ENCODE measurements at places on chromosomes 2 and 18.

DNA sequence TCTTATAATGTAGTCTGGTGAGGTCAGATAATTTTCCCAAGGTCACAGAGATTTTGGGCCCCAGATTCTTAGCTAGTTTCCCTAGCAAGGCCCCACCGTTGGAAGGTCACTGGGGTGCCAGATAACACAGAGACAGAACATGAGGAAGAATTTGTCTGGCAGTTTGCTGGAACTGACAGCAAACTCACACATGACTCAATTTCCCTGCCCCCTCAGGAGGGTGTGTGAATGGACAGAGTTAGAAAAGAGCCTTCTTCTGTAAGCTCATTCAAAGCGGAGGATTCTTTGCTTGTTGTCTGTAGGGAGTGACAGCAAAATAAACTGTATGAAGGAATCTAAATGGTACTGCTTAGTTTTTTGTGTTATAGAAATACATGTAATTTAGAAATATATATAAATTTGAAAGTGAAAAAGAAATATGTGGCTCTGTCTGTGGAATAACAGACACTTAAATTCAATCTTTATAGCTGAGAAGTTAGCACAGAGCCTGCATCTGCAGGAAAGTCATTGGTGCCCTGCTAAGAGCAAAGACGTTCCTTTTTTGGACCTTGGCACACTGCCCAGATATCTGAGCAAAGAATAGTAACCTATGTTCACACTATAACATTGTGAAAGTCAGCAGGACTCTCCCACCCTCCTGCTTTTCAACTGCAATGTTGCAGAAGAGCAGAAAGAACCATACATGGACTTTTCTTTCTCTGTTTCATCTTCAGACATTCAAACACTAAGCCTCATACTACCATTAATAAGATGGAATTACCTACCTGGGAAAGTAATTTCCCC lies 2.1 kb downstream of the MDH1 start:
- no peak for DNase-seq

- DNase-seq, result no peak
Observed at GRCh38 chr18:66325251-66325650, 278.6 kb downstream of the CDH19 start.

DNA sequence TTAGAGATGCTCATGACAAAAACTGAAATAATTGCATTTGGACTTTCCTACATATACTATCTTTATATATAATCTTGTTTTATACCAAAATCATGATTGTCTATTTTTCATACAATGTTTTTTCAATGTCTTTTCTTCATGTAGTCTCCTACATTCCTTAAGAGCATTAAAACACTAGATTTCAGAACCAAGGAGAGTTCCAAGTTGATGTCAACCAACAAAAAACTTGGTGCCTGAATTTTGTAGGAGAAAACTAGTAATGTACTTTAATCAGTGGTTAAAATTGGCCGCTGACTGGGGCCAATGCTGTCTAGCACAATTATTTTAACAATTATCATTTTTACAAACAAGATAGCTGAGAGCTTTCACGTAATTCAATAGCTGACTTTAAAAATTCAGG lies 678.8 kb downstream of the DCC start:
- no peak for DNase-seq

DNA sequence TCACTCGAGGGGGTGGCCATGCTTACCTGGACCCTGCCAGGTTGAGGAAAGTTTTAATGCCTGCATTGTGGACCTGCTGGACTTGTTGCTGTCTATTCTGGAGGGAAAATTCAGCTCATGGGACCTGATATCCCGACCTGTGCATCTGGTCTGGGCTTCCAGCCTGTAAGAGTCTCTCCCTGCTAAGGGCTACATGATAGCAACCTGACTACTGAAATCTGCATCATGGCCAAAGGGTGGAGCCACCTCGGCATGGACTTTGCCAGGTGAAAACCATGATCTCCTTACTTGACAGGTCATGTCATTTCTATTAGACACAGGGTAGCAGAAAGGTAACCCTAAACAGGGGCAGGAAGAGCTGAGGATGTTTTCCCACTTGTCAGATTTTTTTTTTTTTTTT lies 12.9 kb upstream of the SLC66A3 start:
- no peak for DNase-seq

DNA sequence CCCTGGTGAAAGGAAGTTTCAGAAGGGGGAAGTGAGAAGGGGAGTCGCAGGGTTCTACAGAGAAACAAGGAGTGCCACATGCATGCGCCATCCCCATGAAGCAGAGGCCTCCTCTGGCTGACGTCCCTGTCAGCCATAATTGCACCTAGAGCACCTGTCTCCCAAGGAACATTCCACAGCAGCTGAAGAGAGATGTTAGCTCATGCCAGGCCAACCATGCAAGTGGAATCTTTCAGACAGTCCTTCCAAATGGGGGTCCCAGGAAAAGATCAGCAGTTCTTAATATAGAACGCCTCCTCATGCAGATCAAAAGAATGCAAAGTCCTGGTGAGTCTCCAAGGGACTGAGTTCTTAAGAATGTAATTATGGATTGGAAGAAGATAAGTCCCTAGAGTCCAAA lies 29.6 kb downstream of the MRO start:
- no peak for DNase-seq

GRCh38 chr18:63879709-63880108 lies 7.8 kb upstream of the SERPINB2 start:
- DNase-seq, result no peak

DNA sequence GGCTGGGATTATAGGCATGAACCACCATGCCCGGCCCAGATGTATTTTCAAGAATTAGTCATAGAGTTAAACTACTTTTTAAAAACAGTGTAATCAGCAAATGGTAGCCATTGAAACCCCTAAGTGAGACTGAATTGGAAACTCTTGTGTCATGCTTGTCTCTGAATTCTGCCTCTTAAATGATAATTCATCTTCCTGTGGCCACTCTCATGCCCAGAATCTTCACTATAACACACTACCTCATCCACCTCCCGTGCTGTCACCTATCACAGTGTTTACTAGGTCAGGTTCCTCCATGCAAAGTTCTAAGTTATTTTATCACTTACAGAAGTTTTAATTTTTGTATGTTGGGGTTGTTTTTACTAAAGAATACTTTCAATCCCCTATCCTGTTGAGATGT lies 197.5 kb downstream of the PHLPP1 start:
- no peak for DNase-seq

- no peak for DNase-seq
Observed at GRCh38 chr2:65033178-65033577, 23.0 kb upstream of the CEP68 start.

DNA sequence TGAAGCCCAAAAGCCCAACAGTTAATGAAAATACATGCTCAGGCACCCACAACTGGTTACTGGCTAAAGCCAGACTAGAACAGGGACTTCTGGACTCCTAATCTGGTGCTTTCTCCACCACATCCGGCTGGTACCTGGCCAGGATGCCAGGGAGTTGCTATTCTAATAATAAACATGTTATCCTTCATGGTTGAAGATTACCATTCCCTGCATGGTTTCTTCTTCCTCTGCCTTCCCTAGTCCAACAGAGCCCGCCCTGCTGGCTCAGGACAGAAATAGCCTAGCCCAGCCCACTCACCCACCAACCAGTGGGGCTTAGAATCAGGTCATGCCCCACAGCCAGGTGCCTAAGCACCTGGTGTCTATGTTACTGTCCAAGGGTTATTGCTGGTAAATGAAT lies 184.2 kb downstream of the TMEM247 start:
- no peak for DNase-seq

GRCh38 chr2:39069136-39069515 lies 51.7 kb downstream of the SOS1 start:
- no peak for DNase-seq

Measured in stimulated activated naive B cell treated with anti-CD40 and anti-IgM and Interleukin-4, amounts not matched to agents 10 μg/mL and 1 μg/mL and 100 μg/mL, for 72 hours (primary cell).